GM12864 (cell line): ENCODE measurements at places on chromosomes 5 and 9.

DNA sequence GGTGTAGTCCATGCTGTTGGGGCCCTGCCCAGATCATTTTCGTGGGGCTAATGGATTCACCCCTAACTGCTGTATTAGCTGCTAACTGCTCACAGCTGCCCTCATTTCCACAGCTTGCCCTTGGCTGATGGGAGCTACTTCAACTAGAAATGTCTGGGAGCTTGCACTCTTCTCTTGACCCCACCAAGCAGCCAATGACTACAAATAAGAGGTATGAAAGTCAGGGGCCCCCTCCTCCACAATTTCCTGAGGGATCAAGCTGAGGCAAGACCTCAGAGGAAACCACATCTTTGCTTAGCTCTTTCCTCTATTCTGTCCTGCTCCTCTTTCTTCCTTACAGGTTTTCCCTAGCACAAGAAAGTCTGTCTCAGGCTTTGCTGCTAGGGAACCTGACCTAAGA is 397.5 kb downstream of the MLLT3 start:
- no peak for DNase-seq

DNA sequence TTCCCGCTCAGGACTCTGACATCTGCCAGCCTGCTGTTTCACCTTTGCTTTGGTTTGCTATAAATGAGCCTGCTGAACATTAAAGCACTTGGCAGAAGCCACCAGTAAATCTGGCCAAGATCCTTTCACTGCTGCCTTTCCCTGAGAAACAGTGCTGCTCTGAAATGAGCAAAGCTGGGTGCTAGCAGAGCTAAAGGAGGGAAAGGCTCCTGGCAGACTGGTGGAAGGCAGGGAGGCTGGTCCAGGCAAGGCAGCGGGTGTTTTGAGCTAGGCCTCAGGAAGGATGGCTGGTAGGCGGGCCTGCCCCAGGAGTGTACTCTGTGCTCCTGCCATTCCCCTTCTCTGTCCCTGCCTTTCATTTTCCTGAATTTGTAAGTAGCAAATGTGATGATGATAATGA is 52.5 kb upstream of the PTGS1 start:
- no peak for DNase-seq

DNA sequence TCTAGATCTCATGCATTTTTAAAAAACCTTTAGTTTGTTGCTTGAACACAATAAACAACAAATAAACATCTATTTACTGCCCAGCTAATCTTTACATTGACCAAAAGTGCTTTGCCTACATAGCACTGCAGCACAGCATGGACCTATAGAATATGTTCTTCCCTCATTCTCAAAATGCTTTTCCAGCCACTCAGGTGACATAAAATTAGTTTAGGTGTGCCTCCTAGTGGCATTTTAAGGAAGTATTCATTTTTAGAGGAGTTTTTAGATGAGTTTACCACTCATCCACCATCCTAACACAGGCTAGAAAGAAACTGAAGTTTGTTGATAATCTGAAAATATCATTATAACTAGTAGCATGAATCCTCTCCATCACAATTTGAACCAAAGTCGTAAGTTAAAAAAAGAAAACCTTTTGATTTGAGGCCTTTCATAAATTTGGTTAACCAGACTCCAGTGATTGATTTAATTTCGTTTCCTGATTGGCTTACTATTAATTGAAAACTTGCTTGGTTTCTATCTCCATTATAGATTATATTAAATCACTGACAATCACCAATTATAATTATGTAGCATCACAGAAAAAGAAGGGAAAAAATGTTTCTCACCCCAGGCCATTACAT is 12.6 kb downstream of the PLGRKT start:
- peak; percentile 22 for DNase-seq

- no peak for DNase-seq
These were observed 90.1 kb downstream of the MAP1B start for GRCh38 chr5:72197393-72197792.

- DNase-seq, result no peak
These were observed 38.3 kb downstream of the CEMIP2 start for GRCh38 chr9:71729816-71730526.

GRCh38 chr5:151691706-151692105 is 5.0 kb upstream of the SPARC start:
- DNase-seq, result no peak

DNA sequence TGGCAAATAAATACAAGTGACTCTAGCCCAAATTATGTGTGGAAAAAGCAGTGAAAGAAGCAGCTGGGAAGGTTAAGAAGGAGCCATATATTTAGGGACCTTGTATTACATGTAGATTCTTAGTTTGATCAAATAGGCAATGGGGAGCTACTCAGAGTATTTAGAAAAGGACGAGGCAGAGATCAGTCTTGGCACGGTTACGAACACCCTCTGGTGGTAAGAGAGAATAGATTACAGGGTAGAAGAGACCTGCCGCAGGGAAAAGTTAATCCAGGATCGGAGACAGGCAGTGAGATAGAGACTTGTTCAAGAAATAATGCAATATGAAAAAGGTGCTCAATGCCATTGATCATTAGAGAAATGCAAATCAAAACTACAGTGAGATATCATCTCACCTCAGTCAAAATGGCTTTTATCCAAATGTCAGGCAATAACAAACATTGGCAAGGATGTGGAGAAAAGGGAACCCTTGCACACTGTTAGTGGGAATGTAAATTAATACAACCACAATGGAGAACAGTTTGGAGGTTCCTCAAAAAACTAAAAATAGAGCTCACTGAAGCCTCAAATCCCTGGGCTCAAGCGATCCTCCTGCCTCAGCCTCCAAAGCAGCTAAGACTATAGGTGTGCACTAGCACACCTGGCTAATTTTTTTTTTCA is 12.0 kb downstream of the INIP start:
- no peak for DNase-seq

DNA sequence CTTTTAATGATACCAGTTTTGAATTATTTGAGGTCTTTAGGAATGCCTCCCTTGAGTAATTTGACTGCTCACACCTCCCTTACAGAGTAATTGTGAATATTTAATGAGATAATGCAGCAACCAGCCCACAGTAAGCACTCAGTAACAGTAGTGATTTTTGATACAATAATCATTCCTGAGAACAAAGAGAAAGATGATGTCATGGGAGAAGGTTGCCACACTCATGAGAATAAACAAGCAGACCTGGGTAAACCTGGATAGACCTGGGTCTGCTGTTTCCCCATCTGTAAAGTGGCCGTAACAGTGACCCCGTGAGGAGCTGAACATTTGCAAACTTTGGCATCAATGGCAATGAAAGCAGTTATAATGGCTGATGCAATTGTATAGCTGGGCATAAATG is 4.2 kb downstream of the C1QTNF2 start:
- no peak for DNase-seq

GRCh38 chr5:73419465-73420390 is 28.8 kb downstream of the FOXD1 start:
- DNase-seq, result no peak

- no peak for DNase-seq
These were observed 41.8 kb upstream of the S1PR3 start for GRCh38 chr9:88949425-88949824.

DNA sequence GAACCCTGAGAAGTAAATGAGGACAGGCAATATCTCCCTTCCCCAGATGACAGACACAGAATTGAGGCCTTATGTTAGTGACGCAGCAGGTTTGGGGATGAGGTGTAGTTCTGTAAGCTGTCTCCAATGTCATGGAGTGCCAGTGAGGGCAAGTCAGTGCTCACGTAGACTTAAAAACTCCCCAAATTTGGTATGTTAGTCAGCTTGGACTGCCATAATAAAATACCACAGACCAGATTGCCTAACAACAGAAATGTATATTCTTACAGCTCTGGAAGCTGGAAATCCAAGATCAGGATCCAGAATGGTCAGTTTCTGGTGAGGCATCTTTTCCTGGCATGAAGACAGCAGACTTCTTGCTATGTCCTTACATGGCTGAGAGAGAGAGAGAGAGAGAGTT is 14.9 kb downstream of the FOXI1 start:
- DNase-seq, result no peak

GRCh38 chr5:15008476-15008875 is 136.9 kb upstream of the ANKH start:
- DNase-seq, result no peak
